Stimulated activated CD4-positive, alpha-beta T cell treated with anti-CD3 and anti-CD28 coated beads, Interleukin-15, amount 100 ng/mL, for 48 hours (primary cell): ENCODE measurements at places on chromosomes 11 and 22.

GRCh38 chr11:33000181-33000580 lies 15.5 kb upstream of the DEPDC7 start:
- DNase-seq: no peak

DNA sequence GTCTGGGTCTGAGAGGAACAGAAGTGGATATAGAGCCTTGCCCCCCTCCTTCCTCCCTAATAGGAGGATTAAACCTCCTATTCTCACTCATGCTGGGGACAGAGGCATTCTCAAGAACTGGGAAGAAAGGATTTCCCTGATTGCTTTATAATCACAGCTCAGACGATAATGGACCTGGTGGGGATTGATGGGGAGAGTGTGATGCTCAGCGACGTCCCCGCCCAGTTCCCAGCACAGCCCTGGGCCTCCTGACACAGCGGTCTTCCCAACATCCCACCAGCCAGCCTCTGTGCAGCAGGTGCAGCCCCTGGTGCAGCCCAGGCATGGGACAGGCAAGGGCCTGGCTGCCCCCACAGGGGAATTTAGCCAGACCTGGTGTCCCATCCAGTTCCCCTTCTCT lies 28.4 kb downstream of the TRIM29 start:
- no peak for DNase-seq

- no peak for DNase-seq
These were observed 47.8 kb upstream of the BMAL1 start for GRCh38 chr11:13229711-13230318.

DNA sequence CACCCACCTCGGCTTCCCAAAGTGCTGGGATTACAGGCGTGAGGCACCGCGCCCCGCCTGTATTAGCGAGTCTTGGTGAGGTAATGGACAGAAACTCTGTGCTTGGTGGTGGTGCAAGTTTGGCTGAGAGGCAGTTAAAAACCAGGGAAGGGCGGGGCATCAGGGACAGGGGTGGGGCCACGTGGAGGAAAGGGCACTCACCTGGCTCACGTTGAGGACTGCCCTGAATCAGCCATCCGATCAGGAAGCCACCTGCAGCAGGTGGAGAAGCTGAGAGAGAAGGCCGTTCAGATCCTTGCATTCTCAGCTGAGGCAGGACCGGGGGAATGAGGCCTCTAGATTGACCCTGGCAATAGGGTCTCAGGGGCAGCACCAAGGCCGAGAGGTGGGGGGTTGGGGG lies 12.1 kb upstream of the CHRM1 start:
- no peak for DNase-seq

DNA sequence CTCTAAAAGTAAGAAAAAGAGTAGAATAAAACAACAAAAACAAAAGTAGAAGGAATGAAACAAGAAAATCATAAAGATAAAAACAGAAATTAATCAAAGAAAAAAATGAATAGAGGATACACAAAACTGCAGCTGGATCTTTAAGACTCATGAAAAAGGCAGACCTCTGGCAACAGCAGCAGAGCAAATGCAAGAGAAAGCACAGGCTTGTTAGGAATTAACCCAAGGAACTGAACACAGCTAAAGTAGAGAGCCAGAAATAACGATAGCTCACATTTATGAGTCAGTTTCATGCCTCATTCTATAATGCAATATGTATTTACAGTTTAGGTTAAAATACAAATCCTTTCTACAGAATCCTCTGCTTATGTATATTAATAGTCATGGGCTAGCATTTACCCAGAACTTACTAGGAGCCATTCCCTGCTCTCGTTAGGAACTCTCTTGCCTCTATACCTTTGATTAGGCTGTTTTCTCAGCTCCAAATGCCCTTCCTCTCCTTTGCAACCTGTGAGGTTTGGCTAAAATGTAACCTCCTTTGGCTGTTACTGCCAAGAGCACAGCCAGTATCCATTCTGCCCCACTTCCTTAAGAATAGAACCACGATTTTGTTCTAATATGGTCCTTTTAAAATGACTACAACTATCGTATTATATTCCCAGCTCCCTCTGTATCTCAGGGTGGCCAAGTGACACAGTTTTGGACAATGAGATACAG lies 38.3 kb upstream of the NFAM1 start:
- no peak for DNase-seq

DNA sequence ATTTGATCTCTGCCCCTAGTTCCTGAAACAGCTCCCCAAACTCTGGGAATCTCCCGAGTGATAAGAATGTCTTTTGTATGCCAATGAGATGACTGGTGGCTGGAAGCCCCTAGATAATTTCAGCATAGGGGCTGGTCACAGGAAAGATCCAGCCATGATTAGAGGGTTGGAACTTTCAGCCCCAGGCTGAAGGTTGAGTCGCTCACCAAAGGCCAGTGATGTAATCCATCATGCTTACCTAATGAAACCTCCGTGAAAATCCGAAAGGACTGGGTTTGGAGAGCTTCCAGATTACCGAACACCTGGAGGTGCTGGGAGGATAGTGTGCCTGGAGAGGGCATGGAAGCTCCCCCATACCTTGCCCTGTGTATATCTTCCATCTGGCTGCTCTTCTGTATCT lies 26.0 kb downstream of the LRRC32 start:
- DNase-seq: no peak

GRCh38 chr11:119975561-119976152 lies 162.3 kb downstream of the TRIM29 start:
- DNase-seq: no peak

GRCh38 chr11:20008190-20008870 lies 151.9 kb downstream of the DBX1 start:
- DNase-seq: no peak

GRCh38 chr11:122103321-122103720 lies 12.7 kb downstream of the BLID start:
- no peak for DNase-seq

GRCh38 chr22:36386351-36386899 lies 1.3 kb downstream of the MYH9 start:
- DNase-seq: no peak
